ENCODE measurements at places on chromosomes 7 and 10.

GRCh38 chr7:125572414-125572813 lies 642.8 kb upstream of the POT1 start:
- DNase-seq = no peak

DNA sequence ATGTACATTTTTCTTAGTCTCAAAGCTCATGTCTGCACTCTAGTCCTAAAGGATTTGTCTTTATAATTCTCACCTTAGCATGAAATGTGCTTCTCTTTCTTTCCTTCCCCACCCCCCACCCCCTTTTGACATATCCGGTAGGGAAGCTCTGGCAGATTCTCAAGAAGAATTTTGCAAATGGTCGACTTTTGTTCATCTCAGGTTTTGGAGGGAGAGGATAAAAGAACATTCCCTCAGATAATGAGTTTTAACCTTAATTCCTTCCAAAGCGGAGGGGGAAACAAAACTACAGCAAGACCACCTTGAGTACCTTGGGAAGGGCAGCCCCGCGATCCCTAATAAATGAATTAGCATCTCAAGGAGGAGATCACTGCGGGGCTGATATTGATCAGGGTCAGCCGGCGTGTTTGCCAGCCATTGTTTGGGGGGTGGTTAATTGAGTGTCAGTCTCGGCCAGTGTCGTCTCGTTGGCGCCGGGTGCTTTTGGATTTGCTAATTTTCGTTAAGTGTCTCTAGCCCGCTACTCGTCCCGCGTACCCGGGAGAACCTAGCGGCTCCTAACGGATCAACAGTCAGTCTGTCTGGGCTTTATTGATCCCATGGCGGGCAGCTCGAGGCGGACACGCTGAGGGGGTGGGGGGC lies 874 bp upstream of the BAMBI start:
- no peak for DNase-seq

GRCh38 chr7:157471259-157472125 lies 134.7 kb downstream of the DNAJB6 start:
- DNase-seq = peak; percentile 20

DNA sequence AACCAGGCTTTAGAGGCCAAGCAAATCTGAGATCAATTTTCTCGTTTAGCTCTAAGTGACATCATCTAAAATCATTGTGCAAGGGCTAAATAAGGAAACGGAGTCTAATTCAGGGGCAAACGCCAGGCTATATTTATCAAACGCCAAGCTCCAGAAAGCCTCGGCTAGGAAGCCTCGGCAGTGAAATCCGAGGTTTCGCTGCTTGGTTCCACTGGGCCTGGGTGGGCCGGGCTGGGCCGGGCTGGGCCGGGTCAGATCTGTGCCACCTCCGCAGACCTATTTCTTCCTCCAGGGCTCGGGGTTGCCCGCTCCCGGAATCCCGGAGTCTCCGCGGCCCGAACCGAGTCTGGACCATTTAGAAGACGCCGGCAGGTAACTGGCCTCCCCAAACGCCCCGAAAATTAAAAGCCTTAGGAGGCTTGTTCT lies 459 bp upstream of the FEZF1 start:
- DNase-seq = no peak

DNA sequence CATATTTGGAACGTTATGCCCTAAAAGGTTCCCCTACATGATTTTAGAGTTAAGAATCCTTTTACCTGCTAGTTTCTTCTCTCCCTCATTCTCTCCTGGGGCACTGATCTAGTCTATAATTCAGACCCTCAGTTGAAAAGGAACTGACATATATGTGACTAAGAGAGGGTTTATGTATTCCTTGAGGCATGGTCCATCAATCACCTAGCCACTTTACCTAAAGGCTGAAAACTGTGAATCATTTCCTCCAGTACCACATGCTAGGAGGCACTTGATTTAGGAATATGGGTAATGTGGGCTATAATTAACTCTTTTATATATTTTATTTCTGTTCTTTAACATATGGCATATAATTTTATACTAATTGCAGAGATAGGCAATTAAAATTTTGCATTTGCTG lies 303.5 kb downstream of the BBS9 start:
- no peak for DNase-seq

DNA sequence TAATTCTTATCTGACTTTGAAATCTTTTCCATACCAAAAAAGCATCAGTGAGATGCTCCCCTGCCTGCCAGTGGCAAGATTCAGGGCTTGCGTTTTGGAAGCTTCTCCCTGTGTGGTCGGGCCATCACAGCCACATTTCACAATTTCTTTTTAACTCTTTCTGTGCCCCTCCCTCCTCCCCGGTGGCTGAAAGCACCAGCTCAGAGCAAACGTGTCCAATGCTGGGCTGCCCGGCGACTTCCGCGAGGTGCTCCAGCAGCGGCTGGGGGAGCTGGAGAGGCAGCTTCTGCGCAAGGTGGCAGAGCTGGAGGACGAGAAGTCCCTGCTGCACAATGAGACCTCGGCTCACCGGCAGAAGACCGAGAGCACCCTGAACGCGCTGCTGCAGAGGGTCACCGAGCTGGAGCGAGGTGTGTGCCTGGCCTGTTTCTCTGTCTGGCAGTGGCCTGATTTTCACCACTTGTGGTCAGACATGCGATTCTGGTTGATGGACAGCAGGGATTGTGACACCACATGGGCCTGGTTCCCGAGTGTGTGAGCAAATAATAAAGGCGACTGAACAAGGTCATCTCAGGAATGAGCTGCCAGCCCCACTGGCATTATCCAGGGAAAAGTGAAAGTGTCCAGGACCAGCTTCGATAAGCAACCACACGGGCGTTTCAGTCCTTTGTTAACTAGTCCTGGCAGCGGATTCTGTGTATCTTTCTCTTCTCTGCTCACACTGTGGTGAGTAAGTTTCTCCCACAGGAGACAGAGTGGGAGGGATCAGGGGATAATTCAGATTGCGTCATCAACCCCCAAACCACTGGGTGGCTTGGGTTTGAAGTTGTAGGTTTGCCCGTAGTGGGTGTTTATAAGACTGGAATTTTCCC lies 2.6 kb downstream of the NPTX2 start:
- no peak for DNase-seq

DNA sequence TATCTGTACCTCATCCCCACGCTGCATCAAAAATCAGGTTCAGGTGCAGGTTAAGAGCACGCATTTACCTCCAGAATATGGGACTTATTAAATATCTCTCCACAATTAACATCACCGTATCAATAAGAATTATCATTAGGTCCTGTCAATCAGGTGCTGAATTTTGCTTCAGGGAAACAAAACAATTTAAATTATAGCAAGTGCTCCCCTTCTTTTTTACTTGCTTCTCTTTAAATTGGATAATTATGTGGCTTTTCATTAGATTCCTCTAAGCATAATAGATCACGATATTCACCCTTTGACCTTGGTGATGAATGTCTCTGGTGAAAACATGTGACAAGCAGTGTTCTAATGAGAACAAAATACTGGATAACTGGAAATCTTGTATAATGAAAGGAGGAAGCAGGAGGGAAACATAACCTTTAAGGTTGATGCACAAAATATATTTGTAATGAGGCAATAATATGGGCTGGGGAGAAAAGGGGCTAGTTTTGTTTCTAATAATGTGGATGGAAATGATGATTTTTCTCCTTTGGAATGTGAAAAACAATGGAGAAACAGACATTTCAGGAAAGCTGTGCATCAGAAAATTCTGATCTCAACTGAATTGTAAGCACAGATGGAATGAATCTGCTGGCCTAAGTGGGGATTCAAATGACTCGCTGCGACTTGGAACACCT lies 166.9 kb downstream of the SNX10 start:
- no peak for DNase-seq

DNA sequence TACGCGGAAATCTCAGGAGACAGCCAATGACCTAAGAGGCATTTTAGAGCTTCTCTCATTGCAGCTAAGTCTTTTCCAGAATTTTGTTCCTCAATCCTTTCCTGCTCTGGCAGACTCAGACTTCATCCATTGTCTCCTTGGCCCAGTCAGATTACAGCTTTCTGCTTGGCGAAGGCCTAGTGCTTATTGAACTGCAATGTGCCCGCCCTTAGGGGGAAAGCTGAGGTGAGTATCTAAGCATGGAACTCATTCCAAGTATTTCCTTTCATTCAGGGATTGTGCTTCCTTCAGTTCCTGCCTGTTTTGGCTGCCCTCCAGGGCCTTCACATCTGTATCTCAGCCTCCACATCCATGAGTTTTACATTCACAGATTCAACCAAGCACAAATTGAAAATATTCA lies 37.5 kb downstream of the PRLHR start:
- no peak for DNase-seq

DNA sequence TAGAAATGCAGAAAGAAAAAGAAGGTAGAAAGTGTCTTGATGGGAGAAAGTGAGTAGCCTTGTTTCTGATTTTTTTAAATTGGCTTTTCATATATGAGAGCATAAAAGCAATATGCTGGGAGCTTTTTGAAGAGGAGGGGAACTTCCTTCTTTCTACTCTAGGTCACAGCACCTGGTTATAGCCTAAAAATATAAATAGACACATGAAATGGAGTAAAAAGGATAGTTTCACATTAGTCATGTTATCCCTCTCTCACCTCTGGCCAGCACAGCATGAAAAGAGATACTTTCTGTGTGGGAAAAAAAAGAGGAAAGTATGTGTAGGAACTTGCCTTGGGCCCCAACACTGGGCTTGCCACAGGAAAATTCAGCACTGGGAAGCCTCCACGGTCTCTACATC lies 292.2 kb upstream of the ZWINT start:
- DNase-seq = no peak

- no peak for DNase-seq
Measured at GRCh38 chr7:157877298-157878090, 540.7 kb downstream of the DNAJB6 start.

GRCh38 chr7:135859538-135859937 lies 110.9 kb upstream of the FAM180A start:
- no peak for DNase-seq

DNA sequence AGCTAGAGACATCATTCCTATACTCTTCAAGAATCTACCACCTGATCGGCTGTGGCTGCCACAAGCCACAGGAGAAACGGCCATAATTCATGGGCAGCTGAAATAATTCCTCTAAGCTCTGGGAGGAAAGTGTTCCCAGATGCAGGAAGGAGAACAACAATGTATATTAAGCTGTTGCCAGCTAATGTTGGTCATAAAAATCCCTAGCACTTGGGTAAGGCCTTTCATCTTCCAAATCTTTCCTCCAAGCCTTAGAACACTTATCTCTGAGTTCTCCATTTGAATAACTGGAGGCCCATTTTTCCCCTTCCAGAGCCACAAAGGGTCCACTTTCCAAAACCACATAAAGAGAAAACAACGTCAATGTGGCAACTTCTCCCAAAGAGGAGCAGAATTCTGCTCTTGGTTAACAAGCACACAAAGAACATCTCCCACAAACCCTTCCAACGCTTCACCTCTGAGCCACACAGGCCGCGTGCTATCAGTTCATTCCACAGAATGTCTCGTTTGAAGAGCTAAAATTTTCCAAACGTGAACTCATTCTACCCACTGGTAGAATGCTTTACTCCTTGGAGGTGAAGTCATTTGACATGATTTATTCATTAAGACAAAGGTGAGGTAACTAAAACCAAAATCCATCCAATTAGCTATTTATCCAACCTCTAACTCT lies 11.2 kb downstream of the KCNMA1 start:
- no peak for DNase-seq

- no peak for DNase-seq
Measured at GRCh38 chr7:137960020-137960419, 41.9 kb downstream of the CREB3L2 start.

- no peak for DNase-seq
Measured at GRCh38 chr10:35889971-35890675, 248.0 kb upstream of the FZD8 start.

- DNase-seq = no peak
Measured at GRCh38 chr10:5525561-5526341, 990 bp downstream of the CALML3 start.

GRCh38 chr10:30705101-30705624 lies 75.6 kb upstream of the LYZL2 start:
- DNase-seq = no peak

GRCh38 chr7:70608229-70608628 lies 523.7 kb upstream of the GALNT17 start:
- no peak for DNase-seq

DNA sequence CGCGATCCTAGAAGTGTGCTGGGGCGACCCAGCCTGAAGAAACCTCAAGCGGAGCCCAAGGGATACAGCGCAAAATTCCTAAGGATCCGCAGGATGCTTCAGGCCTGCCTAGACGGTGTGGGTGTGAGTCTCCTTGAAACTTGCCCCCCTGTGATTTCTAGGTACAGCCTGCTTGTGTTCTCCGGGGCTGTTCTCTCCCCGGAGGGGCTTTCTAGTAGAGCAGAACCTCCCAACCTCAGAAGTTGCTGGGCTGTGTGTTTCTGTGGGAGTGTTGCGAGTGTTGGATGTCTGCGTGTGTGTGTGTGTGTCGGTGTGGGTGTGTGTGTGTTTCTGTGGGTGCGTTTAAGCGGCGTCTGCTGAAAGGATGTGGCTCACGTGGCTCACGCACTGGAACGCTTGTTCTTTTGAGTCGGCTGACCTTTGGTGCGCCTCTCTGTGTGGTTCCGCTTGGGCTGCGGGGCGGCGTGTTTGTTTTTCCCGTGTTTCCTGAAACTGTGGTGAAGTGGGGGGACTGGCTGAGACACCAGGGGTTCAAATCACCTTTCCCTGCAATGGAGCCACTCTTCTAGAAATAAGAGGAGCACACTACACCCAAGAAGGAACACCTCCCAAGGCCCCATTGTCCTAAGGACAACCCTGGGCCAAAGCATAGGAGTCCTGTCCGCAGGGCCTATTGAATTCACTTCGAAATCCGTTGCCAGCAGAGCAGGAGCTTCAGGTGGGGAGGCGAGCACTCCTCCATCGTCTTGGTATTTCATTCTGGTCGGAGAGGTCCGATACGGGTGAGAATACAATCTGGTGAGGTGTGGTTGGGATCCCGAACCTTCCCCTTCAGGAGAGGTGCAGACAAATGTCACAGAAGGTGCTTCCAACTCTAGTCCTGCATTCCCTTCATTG lies 25.1 kb upstream of the ZNF273 start:
- no peak for DNase-seq

DNA sequence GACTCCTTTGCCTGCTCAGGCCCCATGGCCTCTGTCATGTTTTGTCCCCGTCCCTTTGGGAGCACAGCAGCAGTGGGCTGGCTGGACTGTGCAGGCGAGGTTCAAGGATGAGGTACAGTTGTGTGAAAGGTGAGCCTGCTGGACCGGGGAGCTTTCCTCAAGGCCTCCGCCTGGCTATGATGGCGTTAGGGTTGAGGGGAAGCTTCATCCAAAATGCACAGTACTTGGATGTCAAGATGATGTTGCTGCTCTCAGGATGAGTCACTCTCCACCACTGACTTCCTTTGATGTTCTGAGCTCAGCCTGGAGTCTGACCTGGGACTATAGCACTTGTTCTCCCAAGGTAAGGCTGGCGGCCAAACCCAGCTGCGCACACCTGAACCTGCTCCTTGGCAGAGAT lies 152.7 kb upstream of the SHH start:
- no peak for DNase-seq

GRCh38 chr7:7577888-7578287 lies 11.2 kb downstream of the MIOS start:
- DNase-seq = no peak

- no peak for DNase-seq
Measured at GRCh38 chr7:41918597-41918996, 215.7 kb upstream of the INHBA start.

- DNase-seq = no peak
Measured at GRCh38 chr10:6487920-6488319, 92.2 kb downstream of the PRKCQ start.

GRCh38 chr10:95305606-95306317 lies 15.0 kb upstream of the PDLIM1 start:
- no peak for DNase-seq

GRCh38 chr10:124878457-124878739 lies 63.5 kb upstream of the ZRANB1 start:
- DNase-seq = no peak

GRCh38 chr10:110460111-110460809 lies 37.4 kb upstream of the DUSP5 start:
- no peak for DNase-seq

Measured in anterior cingulate cortex (tissue), 58 donors.